ENCODE measurements at places on chromosomes 5 and 9. TPM values are rescaled to one million over a fixed set of nuclear protein-coding genes. Genes with fewer than 3 reads are reported as not detected.

The FAM81B gene
- 2.9 TPM for total RNA-seq

The ANKRD33B gene
- total RNA-seq: 6.7 TPM

The FCN1 gene
- total RNA-seq: 5.7 TPM

The B4GALT1 gene
- total RNA-seq: 42.5 TPM

The PKD2L2 gene
- total RNA-seq: 0.55 TPM

All from left ventricle myocardium superior (tissue), 1 donor.